ENCODE measurements at places on chromosomes 6 and 20. TPM values are rescaled to one million over a fixed set of nuclear protein-coding genes. Genes with fewer than 3 reads are reported as not detected.

GRCh38 chr6:116265041-116265829 lies 11.4 kb upstream of the TSPYL4 start:
- no peaks in the 10 kb centered on the region for H3K36me3 ChIP-seq
- no peaks in the 10 kb centered on the region for H3K27me3 ChIP-seq
- DNase-seq: no peak
- no peaks in the 10 kb centered on the region for H3K4me1 ChIP-seq
- H3K4me3 ChIP-seq: no peak overlapping the region

- H3K36me3 ChIP-seq: no peaks in the 10 kb centered on the region
- H3K27ac ChIP-seq: no peak overlapping the region
- DNase-seq: peak; percentile 74
- no peak overlapping the region for H3K4me3 ChIP-seq
- H3K27me3 ChIP-seq: no peaks in the 10 kb centered on the region
- H3K4me1 ChIP-seq: no peaks in the 10 kb centered on the region
These were observed 22.2 kb downstream of the RWDD2A start for GRCh38 chr6:83215131-83216047.

- H3K27ac ChIP-seq: no peak overlapping the region
- no peaks in the 10 kb centered on the region for H3K27me3 ChIP-seq
- no peaks in the 10 kb centered on the region for H3K36me3 ChIP-seq
- DNase-seq: no peak
These were observed 75.5 kb downstream of the ZDHHC14 start for GRCh38 chr6:157456524-157456829.

Gene LY6G6F
- total RNA-seq: not detected

Gene ADGB
- not detected for total RNA-seq

Data from neural progenitor cell (in vitro differentiated cells).